ENCODE measurements at places on chromosomes 5 and 9.

GRCh38 chr5:94524841-94525697 lies 93.3 kb downstream of the KIAA0825 start:
- no peak overlapping the region for H3K4me3 ChIP-seq
- no peaks in the 10 kb centered on the region for H3K4me1 ChIP-seq
- no peak for DNase-seq

DNA sequence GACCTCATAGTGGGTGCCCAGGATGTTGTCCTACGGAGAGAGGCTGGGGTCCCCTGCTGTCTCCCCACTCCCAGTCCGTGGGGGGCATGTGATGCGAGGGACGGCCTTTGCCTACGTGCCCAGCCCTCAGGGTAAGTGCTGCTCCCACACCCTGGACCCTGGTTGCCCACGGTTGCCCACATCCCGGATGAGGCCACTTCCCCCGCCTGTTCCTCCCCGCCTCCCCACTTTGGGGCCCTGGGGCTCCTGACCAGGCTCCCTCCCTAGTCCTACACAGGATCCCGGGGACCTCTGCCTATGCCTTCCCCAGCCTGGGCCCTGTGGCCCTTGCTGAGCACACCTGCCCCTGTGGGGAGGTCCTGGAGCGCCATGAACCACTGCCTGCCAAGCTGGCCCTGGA lies 1.5 kb downstream of the SLC34A1 start:
- H3K27me3 ChIP-seq: peaks cover 13% of the 10 kb centered on the region
- peaks cover 28% of the 10 kb centered on the region for H3K4me1 ChIP-seq
- no peak overlapping the region for H3K27ac ChIP-seq
- no peak for DNase-seq
- H3K36me3 ChIP-seq: no peaks in the 10 kb centered on the region
- no peak overlapping the region for H3K4me3 ChIP-seq

- no peak overlapping the region for H3K4me3 ChIP-seq
- H3K36me3 ChIP-seq: no peaks in the 10 kb centered on the region
- peaks cover 24% of the 10 kb centered on the region for H3K4me1 ChIP-seq
- DNase-seq: no peak
These were observed 11.5 kb upstream of the MYOT start for GRCh38 chr5:137856201-137856600.

DNA sequence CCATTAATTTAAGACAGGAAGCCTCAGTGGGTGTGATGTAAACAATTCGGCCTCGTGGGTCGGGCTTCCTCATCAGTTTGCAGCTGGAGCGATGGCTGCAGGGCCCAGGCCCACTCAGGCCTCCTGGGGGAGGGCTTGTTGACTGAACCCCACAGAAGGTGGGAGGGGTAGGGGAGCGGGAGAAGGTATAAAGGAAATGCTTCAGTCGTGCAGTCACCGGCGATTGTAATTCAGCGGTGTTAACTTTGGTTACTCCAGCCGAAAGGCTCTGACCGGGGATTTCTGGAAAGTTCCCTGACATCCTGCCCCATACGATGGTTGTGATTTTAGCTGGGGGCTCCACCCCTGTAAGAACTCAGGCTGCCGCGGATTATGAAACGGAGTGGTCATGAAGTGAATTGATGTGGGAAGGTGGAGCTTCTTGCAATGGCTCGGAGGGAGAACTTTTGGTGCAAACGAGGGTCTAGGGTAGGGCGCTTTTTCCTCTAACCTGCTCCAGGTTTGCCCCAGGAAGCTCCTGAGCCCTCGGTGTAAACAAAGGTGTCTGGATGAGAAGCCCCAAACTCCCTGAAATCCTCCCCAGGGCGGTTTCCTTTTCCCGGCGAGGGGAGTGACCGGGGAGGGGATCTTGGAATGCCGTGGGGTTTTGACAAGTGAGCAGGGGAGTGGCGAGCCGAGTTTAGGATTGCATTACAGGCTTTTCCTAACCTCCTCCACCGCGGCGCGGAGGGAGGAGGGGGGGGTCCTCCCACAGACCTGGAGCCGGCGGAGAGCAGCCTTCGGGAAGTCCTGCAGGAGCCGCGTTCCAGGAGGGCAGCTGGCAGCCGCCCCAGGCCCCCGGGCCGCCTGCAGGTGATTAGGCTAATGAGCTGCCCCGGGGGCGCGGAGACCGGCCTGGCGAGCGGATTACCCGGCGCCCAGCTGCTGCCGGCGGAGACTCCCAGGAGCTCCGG lies 215.5 kb downstream of the PDZD2 start:
- H3K4me3 ChIP-seq: no peak overlapping the region
- peaks cover 14% of the 10 kb centered on the region for H3K4me1 ChIP-seq
- no peak for DNase-seq
- peaks cover 38% of the 10 kb centered on the region for H3K27me3 ChIP-seq
- no peak overlapping the region for H3K27ac ChIP-seq

DNA sequence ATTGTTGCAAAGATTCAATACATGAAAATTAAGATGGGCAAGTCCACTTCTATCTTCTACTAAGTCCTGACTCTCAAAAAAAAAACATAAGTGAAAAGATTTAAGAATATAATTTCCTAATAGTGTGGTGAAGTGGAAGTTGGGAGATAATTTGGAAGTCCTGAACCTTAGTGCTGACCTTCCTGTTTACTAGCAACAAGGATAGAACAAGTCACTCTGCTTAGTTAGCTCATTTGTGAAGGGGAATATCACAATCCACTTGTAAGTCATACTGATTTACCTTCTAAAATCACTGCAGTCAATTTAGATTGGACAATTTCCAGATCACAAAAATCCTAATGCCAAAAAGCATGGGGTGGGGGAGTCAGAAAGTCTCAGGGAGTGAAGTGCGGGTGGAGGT lies 43.4 kb upstream of the PCSK5 start:
- DNase-seq: no peak
- H3K4me3 ChIP-seq: no peak overlapping the region
- H3K4me1 ChIP-seq: no peaks in the 10 kb centered on the region
- H3K27ac ChIP-seq: no peak overlapping the region
- no peaks in the 10 kb centered on the region for H3K36me3 ChIP-seq
- H3K27me3 ChIP-seq: no peaks in the 10 kb centered on the region

DNA sequence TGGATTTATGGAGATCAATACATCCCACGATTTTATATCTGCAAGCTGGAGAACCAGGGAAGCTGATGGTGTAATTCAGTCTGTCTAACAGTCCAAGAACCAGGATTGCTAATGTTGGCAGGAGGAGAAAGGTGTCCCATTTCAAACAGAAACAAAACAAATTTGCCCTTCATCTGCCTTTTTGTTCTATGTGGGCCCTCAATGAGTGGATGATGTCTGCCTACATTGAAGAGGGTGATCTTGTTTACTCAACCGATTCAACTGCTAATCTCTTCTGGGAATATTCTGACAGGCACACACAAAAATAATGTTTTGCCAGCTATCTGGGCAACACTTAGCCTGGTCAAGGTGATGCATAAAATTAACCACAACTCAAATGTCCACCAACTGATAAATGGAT lies 65.1 kb upstream of the IL33 start:
- peaks cover 20% of the 10 kb centered on the region for H3K27me3 ChIP-seq
- H3K27ac ChIP-seq: no peak overlapping the region
- H3K4me1 ChIP-seq: no peaks in the 10 kb centered on the region
- DNase-seq: no peak

DNA sequence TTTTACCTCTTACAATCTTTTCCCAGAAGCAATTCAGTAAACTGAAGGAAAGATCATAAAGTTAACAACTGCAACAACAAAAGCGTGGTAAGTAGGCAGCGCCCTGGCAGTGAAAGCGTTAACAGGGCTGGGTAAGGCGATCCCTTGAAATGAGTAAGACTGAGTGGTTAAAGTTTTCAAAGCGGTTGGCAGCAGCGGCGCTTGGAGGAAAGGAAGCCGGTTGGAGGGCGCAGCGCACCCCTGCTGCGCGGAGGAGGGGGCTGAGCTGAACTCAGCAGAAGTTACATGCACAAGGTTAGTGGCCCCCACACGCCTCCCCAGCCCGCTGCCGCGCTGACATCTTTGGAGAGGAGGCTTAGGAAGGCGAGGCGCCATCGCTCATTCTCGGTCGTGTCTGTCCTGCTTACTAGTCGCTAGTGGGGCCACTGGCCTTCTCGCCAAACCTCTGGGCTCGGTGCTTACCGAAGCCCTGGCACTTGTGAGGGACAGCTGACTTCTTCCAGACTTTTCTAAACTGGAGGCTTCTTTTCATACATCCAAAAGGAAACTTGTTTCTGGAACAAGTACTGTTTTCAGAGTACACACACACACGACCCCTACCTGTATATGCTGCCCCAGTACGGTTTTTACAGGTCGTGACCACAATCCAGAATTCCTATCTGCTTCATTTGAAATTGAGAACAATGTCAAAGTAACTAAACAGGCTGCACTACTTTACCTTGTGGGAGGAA lies at the start of gene SH3RF2:
TSS of gene SH3RF2 (plus strand) at position 178 of the 731 bp plus-strand sequence. CDS start 1,351 bp downstream, outside the sequence.
- no peaks in the 10 kb centered on the region for H3K4me1 ChIP-seq
- H3K27ac ChIP-seq: no peak within 1 kb of the TSS
- no peaks in the 10 kb centered on the region for H3K36me3 ChIP-seq
- no peak for DNase-seq
- no peak within 1 kb of the TSS for H3K4me3 ChIP-seq

- DNase-seq: no peak
- H3K36me3 ChIP-seq: no peaks in the 10 kb centered on the region
These were observed 11.5 kb downstream of the SPOCK1 start for GRCh38 chr5:137487600-137487999.

DNA sequence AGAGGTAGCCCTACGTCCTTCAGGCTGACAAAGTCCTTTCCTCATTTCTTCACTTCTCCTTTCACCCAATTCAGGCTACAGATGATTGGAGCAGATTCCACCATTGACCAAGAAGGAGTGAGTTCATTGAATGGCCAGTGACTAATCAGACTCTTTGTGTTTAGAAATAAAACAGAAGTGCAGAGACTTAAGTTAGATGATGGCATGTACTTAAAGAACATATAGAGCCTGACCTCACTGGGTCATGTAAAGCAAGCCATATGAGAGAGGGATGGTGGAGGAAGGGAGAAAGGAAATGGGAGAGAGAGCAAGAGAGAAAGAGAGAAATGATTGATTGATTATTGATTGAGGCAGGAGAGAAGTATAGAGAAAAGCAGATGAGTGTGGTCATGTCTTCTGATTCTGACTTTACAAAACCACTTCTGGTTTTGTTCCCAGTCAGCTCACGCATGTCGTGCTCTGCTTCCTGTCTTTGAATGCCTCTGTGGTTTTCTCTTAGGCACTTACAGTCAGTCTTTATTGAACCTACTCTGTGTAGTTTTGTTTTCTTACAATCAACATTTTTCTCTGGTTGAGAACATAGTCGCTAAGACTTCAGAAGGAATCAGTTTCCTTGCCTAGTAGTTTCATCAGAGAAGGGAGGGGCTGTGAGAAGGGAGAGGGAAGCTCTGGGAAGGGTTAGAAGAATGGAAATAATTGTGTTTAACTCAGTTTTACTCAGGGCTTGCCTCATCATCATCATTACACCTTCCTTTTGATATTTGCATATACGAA lies 149.2 kb upstream of the KLF9 start:
- H3K4me3 ChIP-seq: peak overlapping the region; percentile 72
- peak; percentile 20 for DNase-seq
- peak overlapping the region; percentile 95 for H3K27ac ChIP-seq
- H3K27me3 ChIP-seq: no peaks in the 10 kb centered on the region

GRCh38 chr5:61423487-61424145 lies 91.6 kb downstream of the ZSWIM6 start:
- no peak overlapping the region for H3K27ac ChIP-seq
- H3K4me3 ChIP-seq: no peak overlapping the region
- H3K36me3 ChIP-seq: no peaks in the 10 kb centered on the region
- H3K4me1 ChIP-seq: peaks cover 16% of the 10 kb centered on the region
- no peaks in the 10 kb centered on the region for H3K27me3 ChIP-seq

DNA sequence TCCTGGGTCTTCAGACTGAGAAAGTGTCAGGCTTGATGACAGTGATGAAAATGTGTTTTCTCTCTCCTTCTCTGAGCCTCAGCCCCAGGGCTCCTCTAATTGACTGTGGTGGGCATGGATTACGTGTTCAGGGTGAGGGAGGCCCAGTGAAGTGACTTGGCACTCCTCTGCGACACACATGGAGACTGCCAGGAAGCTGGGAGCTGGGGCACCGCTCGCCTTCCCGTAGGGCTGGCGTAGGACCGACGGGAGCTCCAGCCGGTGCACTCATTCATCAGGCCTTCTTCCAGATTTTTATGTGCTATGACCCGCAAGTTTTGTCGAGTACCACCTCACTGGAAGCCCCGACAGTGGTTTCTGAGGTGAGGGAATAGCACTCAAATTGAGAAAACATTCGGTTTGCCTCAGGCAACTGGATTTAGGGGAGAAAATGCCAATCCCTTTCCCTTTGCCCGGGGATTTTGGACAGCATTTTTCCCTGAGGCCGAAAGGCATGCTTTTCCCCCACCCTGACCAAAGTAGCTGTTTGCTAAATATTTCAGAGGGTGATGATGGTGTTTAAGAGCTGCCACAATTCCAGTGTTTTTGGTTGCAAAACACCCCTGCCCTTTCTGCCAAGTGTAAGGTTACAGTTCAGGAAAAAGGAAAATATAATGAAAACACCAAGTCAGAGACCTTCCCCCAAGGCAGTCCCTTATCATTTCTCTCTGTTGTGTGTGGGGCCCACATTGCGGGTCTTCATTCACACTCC lies 83.7 kb downstream of the PCSK5 start:
- no peaks in the 10 kb centered on the region for H3K27me3 ChIP-seq
- H3K4me1 ChIP-seq: no peaks in the 10 kb centered on the region
- no peak overlapping the region for H3K27ac ChIP-seq
- no peaks in the 10 kb centered on the region for H3K36me3 ChIP-seq

DNA sequence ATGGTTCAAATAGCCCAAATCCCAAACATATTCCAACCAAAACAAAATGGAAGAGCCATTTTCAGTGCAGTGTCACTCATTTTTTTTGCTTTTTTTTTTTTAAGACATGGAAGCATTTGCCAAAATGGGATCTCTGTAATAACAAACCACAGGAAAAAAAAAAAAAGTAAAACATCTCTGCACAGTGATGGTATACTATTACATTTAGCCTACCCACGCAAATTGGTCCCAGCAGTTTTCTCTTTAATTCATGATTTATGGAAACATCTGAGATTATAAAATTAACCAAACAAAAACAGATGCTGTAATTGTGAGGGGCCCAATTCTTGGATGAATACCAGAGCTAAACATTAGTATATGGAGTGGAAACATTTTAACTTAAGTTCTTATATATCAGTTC lies 566.6 kb downstream of the ZNF608 start:
- H3K4me3 ChIP-seq: no peak overlapping the region
- H3K4me1 ChIP-seq: peaks cover 8% of the 10 kb centered on the region

DNA sequence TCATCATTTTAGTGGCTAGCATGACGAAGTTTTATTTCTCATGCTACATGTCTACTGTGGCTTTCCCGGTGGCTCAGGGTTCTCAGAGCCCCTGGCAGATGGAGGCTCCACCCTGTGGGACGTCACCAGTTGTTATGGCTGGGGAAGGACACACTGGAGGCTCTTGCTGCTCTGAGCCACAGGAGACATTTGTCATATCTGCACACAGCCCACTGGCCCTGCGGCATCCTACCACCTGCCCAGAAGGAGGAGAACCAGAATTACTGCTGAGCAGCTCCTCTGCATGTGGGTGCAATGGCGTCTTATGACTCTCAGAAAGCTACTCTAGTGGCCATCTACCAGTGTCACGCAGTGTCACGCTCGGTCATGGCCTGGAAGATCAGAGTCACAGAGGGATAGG lies 6.6 kb downstream of the OR13J1 start:
- H3K4me3 ChIP-seq: no peak overlapping the region
